ENCODE measurements at places on chromosomes 13 and 19.

- DNase-seq, result no peak
Observed at GRCh38 chr13:20337884-20338551, 105.9 kb upstream of the GJB6 start.

DNA sequence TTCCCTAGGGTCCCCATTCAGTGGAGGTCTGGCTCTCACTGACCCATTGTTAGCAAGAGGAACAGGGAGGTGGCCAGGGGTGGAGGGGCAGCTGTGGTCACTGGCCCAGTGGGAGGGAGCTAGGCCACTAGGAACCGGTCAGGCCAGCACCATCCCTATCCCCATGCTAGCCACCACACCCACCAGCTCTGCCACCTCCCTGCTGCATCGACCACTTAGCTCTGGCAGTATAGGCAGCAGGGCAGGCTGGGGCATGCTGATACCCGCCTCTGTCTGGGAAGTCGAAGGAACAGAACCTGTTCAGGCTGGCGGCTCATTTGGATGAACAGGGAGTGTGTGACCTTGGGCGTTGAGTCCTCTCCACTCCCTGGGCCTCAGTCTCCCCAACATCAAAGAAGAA is 4.7 kb downstream of the PPP1R13L start:
- DNase-seq, result no peak

DNA sequence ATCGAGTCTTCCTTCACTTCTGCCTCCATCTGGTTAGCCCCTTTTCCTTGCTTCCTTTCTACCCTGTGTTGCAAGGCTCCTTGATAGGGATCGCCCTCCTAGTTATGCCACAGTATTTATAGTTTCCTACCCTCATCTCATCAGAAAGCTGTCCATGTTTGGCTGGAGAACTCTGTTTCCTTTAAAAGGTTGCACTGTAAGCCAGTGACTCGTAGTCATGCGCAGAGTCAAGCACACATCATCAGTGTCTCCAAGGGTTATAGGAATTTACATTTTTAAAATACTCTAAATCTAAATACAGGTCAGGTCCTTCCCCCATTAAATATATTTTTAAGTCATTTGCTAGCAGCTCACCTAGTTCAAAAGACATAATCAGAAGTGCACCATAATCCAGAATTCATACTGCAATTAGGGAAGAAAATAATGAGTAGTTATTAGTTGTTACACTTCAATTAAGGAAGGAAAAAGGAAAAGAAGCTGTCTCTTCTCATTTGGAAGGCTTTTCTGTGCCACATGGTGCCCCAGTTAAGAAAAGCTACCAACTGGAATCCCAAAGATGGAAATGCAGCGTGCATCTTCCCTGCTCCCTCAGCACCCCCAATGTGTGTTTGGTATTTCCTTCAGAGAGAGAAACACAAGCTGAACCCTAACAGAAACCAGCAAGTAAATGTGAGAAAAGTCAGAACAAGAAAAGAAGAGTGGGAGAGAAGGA is 81.0 kb downstream of the GPR12 start:
- DNase-seq, result no peak

GRCh38 chr13:110133425-110134235 is 173.3 kb downstream of the COL4A1 start:
- no peak for DNase-seq

GRCh38 chr13:27792393-27793218 is at the start of gene GSX1:
GSX1 (plus strand) TSS chr13:27792483; CDS start chr13:27792691, 208 bp downstream.
- DNase-seq, result peak; percentile 36

DNA sequence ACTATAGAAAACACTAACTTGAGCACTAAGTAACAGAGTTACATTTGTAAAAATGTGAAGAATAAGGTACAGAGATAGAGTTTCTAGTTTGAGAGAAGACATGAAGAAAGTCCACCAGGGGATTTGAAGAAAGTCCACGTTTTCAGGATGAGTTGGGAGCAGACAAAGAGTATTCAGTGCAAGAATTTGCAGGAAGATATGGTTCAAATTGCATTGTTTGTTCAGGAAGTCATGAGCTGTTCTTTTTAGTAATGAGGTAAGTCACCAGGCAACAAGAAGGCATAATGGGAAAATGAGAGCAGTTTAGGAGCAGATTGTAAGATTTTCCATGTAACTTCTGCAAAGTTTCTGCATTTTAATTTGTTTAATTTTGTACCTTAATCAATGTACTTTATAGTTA is 618.0 kb downstream of the DACH1 start:
- DNase-seq, result no peak

GRCh38 chr13:30900436-30900835 is 5.6 kb upstream of the MEDAG start:
- DNase-seq, result no peak

GRCh38 chr13:35256459-35257148 is 219.9 kb downstream of the MAB21L1 start:
- DNase-seq, result no peak

GRCh38 chr13:49711218-49711863 is 20.1 kb upstream of the EBPL start:
- DNase-seq, result no peak

DNA sequence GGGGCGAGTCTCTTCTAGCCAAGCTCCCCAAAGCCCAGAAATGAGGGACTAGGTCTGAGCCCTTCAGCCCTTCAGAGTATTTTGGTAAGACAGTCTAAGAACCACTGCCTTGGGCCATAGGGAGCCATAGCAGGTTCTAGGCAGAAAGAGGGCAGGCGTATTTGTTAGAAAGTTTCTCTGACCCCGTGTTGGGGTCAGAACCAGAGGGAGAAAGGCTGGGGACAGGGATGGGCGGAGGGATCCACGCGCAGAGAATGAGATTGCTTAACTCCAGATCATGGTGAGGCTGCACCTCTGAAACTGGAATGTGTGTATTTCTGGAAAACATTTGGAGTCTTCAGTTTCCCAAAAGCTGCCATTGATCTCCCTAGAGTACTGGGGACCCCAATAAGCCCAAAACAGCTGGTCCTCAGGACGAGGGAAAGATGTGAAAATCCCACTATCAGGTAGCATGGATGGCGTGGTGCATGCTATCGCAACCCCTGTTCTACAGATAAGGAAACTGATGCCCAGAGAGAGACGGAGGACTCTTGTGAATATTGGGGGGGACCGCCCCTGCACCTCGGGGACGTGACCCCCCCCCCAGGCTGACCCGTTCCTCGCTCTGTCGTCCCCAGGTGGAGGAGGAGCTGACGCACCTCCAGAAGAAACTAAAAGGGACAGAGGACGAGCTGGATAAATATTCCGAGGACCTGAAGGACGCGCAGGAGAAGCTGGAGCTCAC is 703 bp upstream of the TPM4 start:
- no peak for DNase-seq

GRCh38 chr19:37872383-37872782 is 34.0 kb downstream of the WDR87 start:
- DNase-seq, result no peak

GRCh38 chr19:19059837-19060611 is 3.8 kb upstream of the SLC25A42 start:
- no peak for DNase-seq

GRCh38 chr13:107941345-107942029 is 273.8 kb downstream of the LIG4 start:
- DNase-seq, result no peak

DNA sequence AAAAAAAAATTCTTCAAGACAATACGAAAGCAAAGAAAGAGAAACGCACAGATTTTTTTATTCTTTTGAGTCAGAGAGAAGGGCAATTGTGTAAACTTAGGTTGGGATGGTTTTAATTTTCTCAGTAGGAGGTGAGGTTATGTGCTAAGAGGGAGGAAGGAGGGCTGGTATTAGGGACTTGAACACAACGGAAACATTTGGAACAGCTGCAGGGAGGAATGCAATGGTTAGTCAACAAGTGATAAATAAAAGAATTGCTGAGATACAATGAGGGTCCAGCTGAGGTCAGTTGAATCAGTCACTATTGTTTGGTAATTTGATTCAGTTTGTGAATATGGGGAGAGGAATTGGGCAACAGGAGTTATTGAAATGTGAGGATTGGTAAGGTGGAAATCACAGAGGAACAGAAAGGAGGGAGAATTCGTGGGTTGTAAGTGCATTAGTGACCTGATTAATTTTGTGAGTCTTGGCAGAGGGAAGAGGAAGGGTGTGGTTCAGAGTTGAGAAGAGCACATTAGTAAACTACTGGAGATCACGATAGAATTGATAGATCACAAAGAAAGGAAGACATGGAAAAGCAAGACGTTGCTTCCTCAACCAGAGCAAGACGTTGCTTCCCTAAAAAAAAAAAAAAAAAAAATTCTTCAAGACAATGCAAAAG is 499.5 kb upstream of the SPRY2 start:
- no peak for DNase-seq

DNA sequence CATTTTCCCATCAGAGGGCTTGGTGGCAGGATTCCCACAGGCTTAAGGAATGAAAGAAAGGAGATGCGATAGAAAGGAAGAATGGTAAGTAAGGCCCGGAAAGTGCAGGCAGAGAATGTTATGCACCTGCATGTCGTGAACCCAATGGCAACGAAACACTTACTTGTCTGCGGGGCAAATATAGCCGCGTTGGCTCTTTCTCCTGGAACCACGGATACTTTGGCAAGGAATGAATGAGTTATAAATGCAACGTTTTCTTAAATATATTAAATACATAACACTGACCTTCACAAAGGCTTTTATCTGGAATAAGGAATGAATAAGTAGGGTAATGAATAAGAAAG is 192.1 kb downstream of the KATNAL1 start:
- no peak for DNase-seq

GRCh38 chr13:22271903-22272302 is 601.0 kb downstream of the FGF9 start:
- no peak for DNase-seq

DNA sequence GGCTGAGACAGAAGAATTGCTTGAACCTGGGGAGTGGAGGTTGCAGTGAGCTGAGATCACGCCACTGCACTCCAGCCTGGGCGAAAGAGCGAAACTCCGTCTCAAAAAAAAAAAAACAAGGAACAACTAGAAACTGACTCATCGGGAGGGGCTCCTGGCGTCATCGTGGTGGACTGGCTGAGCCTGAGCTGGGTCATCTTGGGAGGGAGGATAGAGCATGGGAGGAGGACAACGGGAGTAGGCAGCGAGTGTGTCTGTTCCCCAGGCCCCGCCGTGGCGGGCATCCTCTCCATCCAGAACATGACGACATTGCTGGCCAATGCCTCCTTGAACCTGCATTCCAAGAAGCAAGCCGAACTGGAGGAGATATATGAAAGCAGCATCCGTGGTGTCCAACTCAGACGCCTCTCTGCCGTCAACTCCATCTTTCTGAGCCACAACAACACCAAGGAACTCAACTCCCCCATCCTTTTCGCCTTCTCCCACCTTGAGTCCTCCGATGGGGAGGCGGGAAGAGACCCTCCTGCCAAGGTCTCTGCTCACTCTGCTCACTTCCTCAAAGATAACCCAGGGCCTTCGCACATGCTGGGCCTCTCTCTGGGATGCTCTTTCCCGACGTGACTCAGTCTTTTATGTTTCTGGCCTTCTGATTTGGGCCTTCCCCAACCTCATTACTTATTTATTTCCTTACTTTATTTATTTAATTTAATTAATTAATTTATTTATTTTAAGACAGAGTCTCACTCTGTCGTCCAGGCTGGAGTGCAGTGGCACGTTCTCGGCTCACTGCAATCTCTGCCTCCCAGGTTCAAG is 16.6 kb downstream of the DDX39A start:
- DNase-seq, result no peak

DNA sequence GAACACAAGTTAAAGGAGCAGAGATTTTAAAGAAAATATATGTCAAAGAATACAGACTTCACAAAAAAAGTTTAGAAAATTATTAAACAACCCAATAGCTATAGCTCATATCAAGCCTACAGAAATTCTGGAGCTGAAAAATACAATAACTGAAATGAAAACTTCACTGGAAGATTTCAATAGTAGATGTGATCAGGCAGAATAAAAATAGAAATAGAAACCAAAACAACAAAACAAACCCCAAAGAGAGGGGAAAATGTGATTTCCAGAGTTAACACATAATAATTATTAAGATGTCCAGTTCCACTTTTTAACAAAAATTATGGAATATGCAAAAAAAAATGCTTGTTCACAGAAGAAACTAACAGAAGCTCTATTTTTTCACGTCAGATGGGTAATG is 23.6 kb downstream of the LRRC63 start:
- no peak for DNase-seq

DNA sequence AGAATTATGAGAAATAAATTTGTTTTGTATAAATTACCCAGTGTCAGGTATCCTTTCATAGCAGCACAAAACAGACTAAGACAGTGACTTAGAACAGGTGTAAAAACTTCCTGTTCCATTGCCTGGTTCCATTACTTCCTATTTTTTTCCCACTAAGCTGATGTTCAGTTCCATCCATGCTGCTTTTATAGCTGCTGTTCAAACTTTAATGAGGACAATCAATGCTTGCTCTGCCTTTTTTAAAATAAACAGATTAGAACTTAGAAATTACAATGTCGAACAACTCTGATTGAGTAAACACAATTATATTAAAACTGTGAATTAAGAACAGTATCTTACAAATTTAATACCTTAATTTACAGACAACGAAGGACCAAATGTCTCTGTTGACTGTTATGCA is 818.9 kb downstream of the OLFM4 start:
- DNase-seq, result no peak

- no peak for DNase-seq
Observed at GRCh38 chr19:49428547-49429451, 3.6 kb downstream of the GFY start.

DNA sequence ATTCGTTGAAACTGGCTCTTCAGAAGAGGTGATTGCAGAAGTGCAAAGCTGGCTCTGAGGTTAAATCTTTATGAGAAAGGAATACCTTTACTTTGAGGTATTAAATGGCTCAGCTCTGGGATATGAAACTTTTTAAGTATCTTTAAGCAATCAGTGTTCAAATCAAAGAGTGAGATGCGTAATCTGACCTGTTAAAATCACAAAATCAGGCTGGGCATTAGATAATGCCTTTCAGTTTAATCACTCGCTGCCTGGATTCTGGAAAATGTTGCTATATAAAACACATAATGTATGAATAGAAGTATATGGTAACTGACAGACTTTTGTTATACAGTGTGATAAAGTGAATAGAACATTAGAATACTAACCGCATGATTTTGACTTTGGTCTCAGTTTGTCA is 2.0 kb upstream of the DGKH start:
- DNase-seq, result no peak

- no peak for DNase-seq
Observed at GRCh38 chr13:73955977-73956500, 178.2 kb downstream of the KLF12 start.

DNA sequence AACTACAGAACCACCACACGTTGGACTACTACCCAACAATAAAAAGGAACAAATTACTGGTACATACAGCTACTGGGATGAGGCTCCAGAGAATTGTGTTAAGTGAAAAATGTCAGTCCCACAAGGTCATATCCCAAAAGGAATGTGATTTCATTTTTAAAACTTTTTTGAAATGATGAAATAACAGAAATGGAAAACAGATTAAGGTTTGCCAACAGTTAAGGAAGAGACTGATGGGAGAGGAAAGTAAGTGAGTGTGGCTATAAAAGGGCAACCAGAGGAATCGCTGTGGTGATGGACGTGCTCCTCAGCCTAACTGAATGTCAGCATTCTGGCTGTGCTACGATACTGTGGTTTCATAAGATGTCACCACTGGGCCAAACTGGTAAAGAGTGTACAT is 512.8 kb downstream of the UQCRFS1 start:
- DNase-seq, result no peak

- peak; percentile 18 for DNase-seq
Observed at GRCh38 chr13:108268466-108269112, 929 bp upstream of the TNFSF13B start.
